Fibroblast of the conjunctiva (primary cell): ENCODE measurements at places on chromosomes 3 and 15.

- peak; percentile 51 for DNase-seq
Measured at GRCh38 chr3:195221015-195221853, 49.7 kb downstream of the XXYLT1 start.

DNA sequence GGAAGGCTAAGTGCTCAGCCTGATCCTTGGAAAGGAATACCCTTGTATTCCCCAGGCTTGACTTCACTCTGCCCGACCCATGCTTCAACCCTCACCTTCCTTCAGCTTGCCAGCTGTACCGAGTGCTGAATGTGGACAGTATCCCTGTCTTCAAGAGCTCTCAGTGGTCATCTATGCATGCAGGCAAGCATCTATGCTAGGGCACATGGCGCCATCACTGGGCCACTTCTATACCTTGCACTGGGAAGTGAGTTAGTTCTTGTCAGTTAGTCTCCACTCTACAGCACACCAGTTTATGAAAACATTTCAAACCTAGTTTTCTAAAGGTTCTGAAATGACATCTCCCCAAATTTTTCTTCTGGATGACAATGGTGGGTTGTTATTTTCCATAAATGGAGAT is 82.0 kb upstream of the MYRIP start:
- no peak for DNase-seq

- DNase-seq: no peak
Measured at GRCh38 chr3:153330901-153331300, 168.9 kb downstream of the RAP2B start.

- no peak for DNase-seq
Measured at GRCh38 chr3:128683957-128684356, 33.3 kb upstream of the RPN1 start.

DNA sequence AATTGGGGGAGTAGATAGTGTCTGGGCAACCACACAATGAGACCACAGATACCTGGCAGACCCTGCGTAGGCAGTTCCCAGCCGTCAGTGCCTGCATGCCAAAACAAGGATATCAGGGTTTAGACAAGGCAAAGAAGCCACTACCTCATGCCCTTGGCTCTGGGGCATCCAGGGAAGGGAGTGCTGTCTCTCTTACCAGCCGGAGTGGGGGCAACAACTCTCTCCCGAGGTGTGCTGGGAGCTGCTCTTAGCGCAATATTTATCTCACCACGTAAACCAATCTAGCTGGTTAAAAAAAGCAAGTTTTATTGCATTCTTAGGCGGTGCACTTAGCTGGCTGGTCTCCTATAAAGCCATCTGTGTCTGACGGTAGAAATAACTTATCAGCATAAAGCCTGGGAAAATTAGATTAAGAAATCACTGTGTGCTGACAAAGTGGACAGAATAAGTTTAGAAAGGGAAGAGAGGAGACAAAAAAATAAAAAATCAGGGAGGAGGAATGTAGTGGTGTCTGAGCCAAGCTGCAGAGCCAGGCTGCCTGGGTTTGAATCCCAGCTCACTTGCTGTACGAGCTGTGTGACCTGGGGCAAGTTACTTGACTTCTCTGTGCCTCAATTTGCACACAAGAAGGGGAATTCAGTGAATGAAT is 273.2 kb downstream of the PDZRN3 start:
- no peak for DNase-seq

- no peak for DNase-seq
Measured at GRCh38 chr3:85533586-85533985, 574.8 kb downstream of the CADM2 start.

DNA sequence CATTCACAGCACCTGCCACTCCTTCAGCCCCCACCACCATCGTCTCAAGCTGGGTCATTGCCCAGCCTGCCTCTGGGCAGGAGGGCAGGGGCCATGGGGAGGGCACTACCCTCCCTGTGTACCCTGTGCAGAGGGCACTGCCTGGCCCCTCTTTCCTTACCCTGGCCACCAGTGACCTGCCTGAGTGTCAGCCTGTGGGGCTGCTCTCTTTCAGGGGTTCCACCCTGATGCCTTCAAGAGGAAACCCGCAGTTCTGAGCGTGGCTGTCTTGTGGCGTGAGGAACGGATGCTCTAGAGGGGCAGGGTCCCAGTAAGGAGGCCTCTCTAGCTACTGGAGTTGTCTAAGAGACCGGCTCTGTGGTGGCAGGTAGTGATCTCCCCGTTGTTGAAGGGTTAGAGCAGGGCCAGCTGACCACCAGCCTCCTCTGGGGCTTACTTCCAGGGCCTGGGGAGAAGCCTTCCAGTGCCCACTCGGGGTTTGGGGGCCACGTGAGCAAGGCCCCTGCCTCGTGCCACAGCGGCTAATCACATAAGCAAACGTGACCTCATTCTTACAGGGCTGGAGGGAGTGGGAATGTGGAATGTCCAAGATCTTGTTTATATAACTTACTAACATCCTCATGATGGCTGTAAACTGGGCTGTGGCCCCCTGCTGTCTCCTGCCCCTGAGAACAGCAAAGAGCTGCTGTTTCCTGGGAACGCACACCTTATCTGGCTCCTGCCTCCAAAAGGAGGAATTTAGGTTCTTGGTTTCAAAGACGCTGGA is 31.4 kb upstream of the SEC13 start:
- no peak for DNase-seq

DNA sequence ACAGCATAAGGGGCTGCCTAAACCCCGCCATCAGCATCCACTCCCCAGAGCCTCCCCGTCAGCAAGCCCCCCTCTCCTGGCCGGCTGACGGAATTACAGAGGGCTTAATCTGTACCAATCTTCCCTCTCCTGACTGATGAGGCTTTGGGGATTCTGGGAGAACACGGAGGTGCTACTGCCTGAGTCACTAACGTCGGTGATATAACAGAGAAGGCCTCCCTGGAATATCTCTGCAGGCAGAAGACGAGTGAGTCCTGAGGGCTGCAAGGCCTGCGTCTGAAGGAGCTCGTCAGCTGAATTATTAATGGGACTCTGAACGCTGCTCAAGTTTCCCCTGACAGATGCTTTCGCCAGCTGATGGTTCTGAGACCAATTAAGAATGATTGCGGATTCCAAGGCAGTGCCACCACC is 147.7 kb downstream of the XXYLT1 start:
- DNase-seq: no peak

- DNase-seq: no peak
Measured at GRCh38 chr15:63905558-63906265, 72.0 kb upstream of the HERC1 start.

GRCh38 chr3:101253396-101253795 is 67.0 kb downstream of the IMPG2 start:
- peak; percentile 6 for DNase-seq

GRCh38 chr15:85997618-85998017 is 82.1 kb upstream of the AGBL1 start:
- no peak for DNase-seq

DNA sequence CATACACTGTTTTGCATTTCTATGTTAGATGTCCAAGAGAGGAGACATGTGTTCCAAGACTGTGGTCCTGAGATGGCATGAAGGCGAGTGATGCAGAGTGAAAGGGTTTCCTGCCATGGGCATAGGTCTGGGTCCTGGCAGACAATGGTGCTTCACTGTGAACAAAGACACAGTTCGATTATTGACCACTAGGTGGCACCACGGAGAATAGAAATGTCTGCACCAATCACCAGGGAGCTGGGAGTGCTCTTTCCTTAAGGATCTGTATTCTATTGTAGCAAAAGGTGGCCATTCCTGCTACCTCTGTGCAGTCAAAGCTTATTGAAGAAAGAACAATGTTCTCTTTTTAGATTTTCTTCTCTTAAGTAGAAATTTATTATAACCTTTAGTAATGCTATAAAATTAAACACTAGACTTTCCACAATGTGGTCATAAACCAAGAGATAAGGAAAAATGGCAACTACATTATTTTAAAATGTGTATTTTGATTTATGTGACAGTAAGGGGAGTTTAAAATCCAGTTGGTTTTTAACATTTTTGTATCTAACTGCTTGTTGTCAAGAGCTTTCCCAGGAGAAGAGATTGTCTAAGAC is 88.7 kb downstream of the GABRG3 start:
- DNase-seq: peak; percentile 9

GRCh38 chr3:186959029-186959624 is 28.8 kb downstream of the ST6GAL1 start:
- no peak for DNase-seq

GRCh38 chr3:117927825-117928224 is 1106.8 kb downstream of the IGSF11 start:
- no peak for DNase-seq

GRCh38 chr15:52856286-52856685 is 66.2 kb upstream of the ONECUT1 start:
- DNase-seq: no peak

- DNase-seq: no peak
Measured at GRCh38 chr3:65767551-65767950, 271.2 kb downstream of the MAGI1 start.

DNA sequence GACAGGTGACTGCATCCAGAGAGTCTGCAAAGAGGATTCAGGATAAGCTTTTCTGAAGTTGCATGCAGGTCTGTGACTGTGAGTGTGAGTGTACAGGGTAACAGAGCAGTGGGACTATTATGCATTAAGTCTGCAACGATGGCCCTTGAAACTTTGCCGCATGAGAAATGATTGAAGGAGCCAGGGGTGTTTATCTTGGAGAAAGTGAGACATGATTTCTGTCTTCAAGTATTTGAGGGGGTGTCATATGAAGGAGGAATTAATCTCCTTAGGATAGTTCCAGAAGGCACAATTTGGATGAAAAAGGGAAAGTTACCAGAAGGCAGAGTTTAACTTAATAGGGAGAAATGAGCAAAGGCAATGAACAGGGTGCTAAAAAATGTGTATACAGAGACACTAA is 119.6 kb downstream of the ARNT2 start:
- DNase-seq: no peak

DNA sequence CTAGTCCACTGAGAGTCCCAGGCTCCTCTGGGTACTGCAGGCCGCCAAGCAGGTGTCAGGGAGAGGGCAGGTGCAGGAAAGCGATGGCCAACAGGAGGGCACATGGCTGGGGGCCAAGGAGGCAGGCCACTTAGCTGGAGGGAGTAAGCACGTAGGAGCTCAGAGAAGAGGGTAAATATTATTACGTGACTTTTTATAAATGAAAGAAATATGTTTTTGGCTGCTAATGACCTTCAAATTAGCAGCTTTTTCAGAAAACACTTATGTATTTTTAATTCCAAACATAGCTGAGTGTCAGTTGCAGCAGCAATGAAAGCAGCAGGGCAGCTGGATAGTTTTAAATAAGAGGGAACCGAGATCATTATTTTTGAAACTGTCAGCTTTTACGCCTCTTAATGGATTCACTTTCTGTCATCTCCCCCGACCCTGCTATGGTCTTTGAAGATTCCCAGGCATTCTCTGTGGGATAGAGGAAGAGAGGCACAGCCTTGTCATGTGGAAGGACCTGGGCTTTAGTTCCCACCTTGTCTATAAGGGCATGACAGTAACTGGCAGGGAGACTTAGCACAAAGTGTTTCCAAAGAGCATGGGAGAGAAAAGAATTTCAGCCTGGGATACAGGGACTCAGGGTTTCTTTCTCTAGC is 477.1 kb downstream of the EPHB1 start:
- DNase-seq: no peak

GRCh38 chr3:43810797-43811196 is 120.1 kb downstream of the ABHD5 start:
- DNase-seq: no peak

- DNase-seq: no peak
Measured at GRCh38 chr15:26096581-26096980, 233.5 kb upstream of the ATP10A start.

GRCh38 chr3:31670136-31670535 is 137.4 kb downstream of the STT3B start:
- DNase-seq: no peak

- no peak for DNase-seq
Measured at GRCh38 chr15:40323953-40324937, 753 bp downstream of the INAFM2 start.

DNA sequence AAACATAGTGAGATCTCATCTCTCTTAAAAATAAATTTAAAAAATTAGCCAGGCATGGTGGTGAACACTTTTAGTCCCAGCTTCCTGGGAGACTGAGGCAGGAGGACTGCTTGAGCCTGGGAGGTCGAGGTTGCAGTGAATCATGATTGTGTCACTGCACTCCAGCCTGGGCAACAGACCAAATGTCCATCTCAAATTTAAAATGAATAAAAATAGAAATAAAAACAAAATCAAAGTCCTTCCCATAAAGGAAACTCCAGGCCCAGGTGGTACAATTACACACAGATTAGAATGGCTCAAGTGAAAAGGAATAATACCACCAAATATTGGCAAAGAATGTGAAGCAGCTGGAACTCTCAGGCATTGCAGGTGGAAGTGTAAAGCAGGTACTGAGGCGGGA is 19.3 kb upstream of the ATP10A start:
- no peak for DNase-seq

GRCh38 chr3:16828815-16829214 is 55.9 kb upstream of the PLCL2 start:
- DNase-seq: peak; percentile 47

- no peak for DNase-seq
Measured at GRCh38 chr3:164267053-164267452, 811.2 kb downstream of the SI start.

DNA sequence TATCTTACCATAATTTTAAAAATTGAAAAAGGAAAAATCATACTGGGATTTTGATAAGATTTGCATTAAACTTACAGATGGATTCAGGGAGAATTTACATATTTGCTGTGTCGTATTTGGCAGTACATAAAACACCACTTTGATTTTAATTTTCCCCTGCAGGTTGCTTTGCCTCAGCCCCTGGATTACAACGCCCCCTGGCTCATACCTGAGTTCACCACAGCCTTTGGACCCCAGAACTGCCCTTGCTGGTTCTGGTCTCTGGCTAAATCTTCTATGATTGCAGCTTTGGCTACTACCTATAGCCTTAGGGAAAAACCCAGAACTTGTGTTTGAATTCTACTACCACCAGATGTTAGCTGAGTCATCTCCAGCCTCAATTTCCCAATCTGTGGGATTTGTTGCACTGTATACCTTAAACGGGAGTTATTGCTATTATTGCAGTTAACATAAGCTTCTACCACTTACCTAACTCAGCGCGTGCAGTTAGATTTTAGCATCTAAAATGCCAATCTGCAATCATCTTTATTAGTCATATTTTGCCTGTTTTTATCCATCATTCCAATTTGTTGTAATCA is 315.7 kb upstream of the GADL1 start:
- DNase-seq: no peak

DNA sequence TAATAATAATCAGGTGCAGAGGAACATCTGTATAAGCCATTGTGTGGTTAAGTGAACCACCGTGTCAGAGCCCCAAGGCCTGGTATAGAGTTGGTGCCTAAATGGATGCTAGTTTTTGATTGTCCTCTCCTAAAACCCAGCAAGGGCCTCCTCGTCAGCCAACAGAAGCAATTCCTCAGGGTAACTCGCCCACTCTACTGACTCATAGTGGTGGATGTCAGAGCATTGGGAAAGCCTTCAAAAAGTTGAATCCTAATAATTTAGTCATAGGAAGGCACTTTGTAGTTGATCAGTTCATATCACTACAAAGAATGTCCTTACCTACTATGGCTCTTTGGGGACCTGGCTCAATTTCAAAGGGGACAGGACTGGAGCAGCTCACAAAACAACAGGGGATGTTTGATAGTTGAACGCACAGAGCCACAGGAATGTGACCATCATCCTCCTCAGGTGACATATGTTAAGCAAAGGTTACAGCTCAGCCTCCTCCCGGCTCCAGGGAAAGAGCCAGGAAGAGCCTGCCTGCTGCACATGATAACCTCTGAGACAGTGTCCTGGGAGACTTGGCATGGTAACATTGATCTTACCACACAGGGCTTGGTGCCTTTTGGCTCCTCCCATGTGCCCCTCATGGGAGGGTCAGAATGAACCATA is 338.7 kb downstream of the CLSTN2 start:
- DNase-seq: no peak
